Breast epithelium (tissue), 4 donors: ENCODE measurements at places on chromosomes 6 and 20. TPM values are rescaled to one million over a fixed set of nuclear protein-coding genes. Genes with fewer than 3 reads are reported as not detected.

- DNase-seq, result no peak
These were observed 10.7 kb downstream of the MANEA start for GRCh38 chr6:95587989-95588388.

GRCh38 chr20:8578161-8578865 is 446.2 kb downstream of the PLCB1 start:
- no peak for DNase-seq

DNA sequence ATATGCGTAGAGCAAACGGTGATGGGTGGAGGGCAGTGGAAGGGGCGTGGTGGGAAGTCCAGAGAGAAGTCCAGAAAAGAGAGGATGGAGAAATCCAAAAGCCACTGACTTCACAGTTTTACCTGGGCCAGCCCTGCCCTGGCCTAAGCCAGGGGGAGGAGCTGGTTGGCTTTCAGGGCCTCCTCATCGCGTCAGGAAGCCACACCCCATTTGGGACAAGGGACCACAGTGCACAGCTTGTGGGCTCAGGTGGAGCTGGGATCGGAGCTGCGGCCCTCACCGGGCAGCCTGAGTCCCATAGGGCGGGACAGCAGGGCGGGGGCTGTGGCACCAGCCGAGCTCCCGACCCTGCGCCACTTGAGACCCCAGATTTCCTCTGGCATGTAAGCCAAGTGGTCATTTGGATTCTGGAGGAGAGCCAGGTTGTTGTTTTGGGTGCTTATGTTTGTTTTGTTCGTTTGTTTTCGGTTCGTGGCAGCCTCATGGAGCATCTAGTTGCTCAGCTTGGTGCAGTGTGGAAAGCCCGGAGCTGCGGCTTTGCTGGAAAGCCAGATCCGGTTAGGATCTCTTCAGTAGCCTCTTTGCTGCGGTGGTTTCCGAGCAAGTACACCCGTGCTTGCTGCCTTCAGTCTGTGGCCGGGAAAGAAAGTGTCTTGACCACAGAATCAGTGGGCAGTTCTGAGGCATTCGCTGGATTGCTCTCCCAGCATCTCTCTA is 42.2 kb downstream of the RIOK1 start:
- DNase-seq, result no peak

DNA sequence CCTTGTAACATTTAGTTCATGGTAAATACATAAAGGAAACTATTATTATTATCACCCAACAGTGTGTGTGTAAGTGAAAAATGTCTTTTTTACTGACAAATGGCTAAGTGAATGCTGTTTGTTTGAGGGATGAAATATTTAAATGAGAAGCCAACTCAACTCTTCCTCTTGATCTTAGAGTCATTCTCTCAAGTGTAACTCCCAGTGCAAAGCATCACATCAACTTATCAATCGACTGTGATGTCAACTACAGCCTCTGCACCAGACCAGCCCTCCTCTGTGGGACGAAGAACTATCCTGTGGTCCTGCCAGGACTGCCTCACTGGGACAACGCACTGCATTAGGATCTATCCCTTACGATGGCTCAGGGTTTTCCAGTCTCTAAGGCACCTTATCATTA is 5.3 kb downstream of the C6orf15 start:
- no peak for DNase-seq

DNA sequence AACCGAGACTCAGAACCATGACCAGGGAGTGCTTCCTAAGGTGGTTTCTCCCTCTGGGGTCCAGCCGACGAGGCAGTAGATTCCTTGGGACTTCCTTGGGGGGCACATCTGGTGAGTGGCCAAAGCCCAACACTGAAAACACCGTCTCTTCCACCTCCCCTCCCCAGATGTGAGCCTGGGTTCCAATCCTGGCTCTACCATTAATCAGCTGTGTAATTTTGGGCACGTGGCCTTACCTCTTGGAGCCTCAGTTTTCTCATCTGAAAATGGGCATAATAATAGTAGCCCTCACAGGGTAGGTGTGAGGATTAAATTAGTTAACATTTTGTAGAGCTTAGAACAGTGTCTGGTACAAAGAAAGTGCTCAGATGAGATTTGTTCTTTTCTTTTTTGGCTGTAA is 5.5 kb downstream of the FAM110A start:
- DNase-seq, result no peak

HFE gene
- total RNA-seq, result 8.6 TPM

SENP6 gene
- 152 TPM for total RNA-seq
